AG08396 (cell line): ENCODE measurements at places on chromosomes 1 and 21.

- DNase-seq, result peak; percentile 27
These were observed 120.3 kb upstream of the TMEM51 start for GRCh38 chr1:15033264-15033663.

DNA sequence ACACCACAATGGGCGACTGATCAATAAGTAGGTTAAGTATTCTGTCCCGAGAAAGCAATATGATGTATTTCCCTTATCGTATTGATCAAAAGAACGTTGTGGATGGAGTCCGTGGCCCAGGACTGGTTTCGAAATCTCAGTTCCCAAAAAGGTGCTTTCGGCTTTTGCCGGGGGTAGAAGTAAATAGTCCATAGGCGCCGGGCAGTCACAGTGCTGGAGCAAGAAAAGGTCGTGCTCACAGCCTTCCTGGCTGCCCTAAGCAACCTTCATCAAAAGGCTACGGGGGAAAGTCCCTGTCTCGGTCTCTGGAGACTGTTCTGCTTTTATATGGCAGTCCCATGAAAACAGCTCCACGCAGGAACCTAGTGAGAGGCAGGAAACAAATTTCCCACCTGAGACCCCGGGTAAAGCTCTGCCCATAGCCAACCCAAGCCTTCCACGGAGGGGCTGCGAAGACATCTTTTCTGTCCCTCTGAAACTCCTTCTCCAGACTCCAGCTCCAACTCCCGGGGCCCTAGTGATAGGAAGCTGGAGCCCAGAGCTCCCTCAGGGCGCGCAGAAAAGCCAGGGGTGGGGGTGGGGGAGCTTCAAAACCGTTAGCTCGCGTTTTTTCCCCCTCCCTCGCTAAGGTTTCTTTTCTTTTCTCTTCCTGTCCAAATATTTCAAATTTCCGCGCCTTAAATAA is 7.0 kb downstream of the CDKN2C start:
- peak; percentile 62 for DNase-seq

DNA sequence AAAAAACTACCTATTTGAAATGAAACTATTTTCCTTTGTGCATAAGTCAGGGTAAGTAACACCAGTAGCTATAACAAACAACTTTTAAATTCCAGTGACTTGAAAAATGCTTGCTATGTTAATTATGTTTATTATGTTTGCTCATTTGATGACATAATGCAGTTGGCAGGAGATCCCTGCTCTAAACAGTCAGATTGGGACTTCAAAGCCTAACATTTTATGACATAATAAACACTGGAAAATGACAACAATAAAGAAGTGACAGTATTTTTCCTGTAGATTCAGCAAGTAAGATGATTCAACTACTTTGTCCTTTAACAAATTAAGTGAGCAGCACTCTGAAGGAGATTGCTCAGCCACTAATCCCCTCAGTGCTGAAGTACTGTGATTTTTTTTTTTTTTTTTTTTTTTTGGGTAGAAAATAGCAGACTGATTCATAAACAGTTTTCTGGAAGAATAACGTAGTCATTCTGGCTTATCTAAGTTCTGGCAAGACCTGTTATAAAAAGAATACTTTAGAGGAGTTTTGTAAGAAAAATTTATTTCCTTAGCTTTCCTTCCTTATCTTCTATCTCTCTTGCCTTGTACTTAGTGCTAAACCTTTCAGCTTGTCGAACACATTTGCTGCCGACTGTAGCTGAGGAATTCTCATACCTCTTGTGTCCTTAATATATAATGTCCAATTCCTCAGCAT is 207.2 kb downstream of the PTGER3 start:
- DNase-seq, result no peak

GRCh38 chr1:75125161-75125726 is 8.9 kb upstream of the LHX8 start:
- DNase-seq, result peak; percentile 7

DNA sequence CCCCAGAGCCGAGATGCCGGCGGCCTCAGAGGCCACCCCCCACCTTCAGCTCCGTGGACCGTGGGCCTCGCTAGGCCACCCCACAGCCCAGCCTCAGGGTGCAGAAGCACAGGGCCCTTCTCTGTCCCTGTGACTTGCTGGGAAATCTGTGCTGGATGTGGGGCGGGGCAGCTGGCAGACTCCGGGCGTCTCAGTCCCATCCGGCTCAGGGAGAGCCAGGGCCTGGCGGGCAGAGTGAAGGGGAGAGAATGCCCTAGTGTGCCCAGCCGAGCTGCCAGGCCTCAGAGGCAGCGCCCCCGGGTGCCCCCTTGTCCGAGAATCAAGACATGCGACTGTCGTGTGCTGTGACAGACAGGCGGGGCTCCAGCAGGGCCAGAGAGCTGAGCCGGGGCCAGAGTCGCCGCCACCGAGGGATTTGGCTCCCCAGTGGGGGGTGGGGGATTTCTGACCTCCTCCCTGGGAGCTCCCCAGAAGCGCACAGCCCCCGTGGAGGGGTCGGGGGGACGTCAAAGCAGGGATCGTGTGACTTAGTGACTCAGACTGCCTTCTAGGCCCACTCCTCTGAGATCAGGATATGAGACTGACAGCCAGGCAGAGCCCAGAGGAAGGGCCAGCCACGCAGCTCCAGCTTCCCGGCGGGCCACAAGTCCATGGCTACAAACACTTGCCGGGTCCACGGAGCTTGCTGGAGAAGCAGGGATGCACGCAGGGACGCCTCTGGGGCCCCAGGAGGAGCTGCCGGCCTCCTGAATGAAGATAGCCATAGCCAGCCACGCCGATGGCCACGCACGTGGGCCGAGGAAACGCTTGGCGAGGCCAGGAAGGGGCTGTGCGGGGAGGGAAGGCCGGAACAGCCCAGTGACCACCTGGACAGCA is 11.9 kb downstream of the COL6A1 start:
- no peak for DNase-seq
